ENCODE measurements at places on chromosomes 1 and 21.

DNA sequence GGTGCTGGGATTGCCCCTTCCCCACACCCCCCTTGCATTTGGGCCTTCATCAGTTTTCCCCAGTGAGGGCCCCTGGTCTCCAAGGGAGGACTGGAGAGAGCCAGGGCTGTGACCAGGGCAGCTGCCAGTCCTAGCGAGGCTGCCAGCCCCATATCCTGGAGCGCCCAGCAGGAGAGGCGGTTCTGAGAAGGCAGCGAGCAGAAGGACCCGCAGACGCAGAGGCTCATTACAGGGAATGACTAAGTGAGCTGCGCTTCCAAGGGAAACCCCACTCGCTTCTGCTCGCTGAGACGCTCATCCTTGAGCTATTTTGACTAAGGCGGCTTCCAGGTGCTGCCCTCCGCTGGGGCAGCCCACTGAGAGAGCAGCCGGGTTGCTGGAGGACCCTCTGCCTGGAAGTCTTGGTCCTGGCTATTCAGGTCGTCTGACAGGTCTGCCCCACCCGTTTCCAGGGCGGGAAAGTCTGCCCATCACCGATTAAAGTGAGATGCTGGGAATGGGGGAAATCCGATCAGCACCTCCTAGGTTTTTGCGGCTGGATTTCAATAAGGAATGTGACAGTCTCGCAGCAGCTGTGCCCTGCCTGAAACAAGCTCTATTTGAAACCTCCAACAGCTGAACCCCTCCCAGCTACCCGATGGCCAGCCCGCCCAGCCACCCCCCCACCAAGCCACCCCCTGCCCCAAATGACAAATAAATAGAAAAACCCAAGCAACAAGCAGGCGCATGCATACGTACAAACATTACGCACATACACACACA, 2.8 kb downstream of the KCNN3 start:
- no peak for DNase-seq

GRCh38 chr1:186983327-186983726, 154.6 kb downstream of the PLA2G4A start:
- DNase-seq, result no peak

DNA sequence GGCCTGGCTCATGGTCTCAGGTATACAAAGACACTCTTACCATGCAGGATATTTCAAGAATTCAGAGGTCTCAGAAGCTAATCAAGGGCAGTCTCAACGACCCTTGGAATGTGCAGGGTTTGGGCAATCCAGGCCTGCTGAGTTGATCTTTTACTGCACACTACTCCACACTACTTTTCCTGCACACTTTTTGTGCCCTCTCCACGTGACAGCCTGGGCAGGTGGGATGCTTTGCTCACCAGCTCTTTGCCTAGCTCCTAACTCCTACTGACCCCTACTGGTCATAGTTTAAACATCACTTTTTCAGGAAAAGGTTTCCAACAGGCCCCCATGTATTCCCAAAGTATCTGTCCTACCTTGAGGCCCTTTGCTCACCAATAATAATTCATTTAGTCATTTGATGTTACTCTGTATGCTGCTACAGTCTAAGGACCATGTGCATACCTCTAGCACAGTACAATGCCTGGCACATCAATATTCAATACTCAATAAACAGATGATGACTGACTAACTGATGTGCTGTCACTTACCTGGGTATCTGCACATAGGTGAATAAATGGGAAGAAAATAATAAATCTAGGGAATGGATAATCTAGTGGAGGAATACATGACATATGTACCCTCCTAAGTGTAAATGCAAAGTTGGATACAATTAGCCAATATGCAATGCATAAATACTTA, 9.6 kb downstream of the DUSP23 start:
- DNase-seq, result no peak

GRCh38 chr1:236516929-236517704, 6.7 kb upstream of the LGALS8 start:
- DNase-seq, result no peak

DNA sequence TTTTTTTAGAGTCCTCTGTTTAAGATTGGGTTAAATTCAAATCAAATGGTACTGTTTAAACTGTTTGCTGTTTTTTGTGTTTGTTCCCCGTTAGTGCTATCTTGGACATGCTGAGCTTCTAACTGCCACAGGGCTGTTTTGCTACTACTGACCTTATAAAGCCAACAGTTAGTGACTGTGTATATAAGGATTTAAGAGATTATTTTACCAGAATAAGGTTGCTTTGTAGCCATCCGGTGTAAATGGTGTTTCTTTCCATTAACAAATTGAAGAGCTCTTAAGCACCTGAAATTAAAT, 37.0 kb downstream of the ZNF281 start:
- DNase-seq, result no peak

DNA sequence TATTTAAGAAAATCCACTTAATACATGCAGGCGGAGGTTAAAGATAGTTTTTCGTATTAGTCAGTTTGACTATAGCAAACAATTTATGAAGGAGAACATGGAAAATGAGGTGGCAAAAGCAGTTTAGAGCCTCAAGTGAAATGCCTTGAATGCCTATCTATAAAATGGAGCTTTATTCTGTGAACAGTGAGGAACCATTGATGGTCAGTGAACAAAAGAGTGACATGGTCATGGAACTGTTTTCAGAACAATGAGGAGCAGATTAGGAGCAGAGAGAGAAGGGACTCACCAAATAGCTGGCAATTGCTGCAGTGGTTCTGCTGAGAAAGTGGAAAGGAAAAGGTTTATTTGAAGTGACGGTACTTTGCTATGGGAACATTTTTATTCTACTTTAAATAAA, 299.8 kb downstream of the DUSP10 start:
- DNase-seq, result no peak

DNA sequence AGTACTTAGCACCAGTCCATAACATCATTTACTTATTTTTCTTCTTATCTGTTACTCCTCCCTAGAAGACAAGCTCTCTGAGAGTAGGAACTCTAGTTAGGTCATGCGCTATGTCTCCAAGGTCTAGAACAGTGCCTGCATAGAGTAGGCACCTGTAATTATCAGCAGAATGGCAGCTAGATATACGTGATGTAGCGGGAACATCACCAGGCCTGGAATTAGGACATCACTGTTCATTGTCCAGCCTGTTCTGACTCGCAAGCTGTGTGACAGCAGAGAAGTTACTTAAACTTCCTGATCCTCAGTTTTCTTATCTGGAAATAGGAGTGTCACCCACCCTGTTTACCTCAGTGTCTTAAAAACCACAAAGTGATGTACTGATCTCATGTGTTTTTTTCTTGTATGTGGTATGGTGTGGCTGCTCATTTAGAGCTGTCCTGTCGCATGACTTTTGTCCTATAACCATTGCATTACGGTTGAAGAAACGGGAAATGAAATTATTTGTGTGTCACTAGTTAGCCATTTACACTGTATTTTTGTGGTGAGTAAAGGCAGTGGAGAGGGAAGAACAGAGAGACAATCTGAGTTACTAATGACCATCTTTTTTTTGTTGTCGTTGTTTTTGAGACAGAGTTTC, 37.1 kb upstream of the EXO1 start:
- no peak for DNase-seq

DNA sequence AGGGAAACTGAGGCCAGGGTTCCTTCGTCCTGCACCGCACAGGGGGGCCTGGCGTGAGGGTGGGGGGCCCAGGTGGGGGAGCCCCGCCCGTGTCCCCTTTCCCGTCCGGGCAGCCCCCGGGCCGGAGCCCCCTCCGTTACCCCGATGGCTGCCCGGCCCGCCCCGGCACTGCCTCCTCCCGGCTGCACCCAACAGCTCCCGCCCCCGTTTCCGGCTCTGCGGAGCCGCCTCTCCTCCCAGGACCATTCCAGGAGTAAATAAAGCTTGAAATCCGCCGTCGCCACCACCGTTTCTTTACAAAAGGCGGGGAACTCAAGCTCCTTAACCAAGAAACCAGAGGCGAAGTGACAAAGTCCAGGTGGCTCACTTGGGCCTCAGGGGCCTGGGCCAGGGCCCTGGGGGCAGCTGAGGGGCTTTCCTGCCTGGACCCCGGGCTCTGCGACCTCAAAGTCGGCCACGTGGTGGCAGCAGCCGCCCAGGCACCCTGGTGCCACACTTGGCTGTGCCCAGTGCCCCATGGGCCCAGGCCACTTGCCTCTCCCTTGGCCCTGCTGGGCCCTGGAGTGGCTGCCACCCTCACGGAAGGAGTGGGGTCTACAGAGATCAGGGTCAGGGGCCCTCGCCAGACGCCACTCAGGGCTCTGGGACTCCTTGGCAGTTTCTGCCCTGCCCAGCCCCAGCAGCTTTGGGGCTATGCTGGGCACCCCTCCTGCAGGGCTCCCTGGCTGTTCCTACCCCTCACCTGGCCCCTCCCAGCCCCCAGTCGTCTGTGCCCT, 514 bp upstream of the FAAP20 start:
- peak; percentile 72 for DNase-seq

- DNase-seq, result no peak
Observed at GRCh38 chr1:100928128-100928527, 32.2 kb downstream of the SLC30A7 start.

DNA sequence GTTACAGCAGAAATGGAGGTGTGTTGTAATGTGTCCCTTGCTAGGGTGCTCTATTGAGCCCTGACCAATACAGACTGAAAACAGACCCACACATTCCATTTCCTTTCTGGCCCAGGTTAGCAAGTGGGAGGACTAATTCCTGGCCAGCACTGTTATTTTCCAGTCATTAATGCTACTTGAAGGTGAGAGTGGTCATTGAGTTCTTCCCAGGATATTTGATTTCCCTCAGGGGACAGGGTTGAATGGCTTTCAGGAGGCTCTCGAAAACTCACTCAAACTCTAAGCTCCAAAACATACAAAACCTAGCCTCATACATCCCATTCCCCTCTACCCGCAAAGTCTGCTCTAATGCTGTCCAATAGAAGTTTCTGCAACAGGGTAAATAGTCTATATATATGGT, 6.2 kb downstream of the LRRC52 start:
- no peak for DNase-seq

GRCh38 chr1:157141212-157141855, 3.1 kb upstream of the ETV3 start:
- no peak for DNase-seq

DNA sequence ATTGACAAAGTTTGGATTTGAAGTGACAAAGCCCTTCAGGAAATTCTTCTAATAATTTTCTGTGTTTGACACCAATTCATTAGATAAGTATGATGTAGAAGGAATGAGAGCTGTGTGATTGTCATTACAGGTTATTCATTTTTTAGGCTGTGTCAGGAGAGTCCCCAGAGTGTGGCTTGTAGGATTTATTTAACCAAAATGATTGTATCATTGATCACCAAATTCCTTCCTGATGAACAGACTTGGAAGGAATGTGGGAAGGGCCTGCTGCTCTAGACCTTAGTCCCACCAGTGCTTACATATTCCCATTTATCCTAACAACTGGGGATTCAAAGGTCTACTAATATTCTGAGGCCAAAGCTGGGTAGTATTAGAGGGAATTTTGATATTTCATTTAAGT, 383.3 kb upstream of the KAZN start:
- DNase-seq, result no peak

GRCh38 chr21:39576518-39577128, 36.1 kb upstream of the B3GALT5 start:
- no peak for DNase-seq

- DNase-seq, result no peak
Observed at GRCh38 chr1:211236633-211237320, 22.4 kb upstream of the RCOR3 start.

- DNase-seq, result no peak
Observed at GRCh38 chr1:219439376-219439775, 173.5 kb downstream of the ZC3H11B start.

DNA sequence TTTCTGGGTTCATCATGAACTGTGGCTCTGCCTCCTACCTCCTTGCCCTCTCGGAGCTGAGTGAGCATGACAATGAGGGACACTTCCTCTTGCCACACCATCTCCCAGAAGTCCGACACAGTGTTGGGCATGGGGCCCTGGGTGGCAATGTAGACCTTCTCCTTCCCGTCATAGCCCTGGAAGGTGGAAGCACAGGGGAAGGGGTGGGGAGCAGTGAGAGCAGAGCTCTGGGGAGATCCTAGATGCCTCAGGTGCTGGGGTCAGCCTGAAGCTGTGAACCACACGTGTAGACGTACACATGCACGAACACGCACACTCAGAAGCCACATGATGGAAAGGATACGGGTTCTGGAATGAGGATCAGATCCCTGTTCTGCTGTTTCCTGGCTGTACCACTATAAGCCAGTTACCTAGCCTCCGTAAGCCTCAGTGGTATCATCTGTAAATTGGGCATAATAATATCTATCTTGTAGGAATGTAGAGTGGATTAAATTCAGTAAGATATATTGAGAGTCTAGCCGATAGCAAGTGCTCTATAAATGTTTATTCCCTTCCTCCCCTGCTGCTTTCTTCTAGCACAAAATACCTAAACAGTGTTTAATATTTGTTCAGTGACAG, 6.1 kb downstream of the PTPN7 start:
- DNase-seq, result no peak

DNA sequence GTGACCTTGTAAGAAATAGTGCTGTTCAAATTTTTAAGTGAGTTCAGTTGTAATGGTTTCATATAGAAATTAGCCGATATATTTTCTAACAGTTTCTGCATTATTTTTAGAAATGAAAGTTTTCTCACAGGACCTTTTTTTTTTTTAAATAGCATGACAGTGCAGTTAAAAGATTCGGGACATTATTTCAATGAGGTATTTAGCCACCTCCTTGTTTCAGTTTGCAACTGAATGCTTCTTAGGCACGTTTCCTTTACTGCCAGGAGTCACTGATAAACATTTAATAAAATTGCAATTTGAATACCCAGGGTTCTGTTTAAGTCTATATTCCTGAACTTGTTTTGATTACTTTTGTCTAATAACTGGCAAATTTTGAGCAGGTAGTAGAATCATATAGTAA, 304.7 kb downstream of the TM2D1 start:
- DNase-seq, result no peak

GRCh38 chr1:156475568-156476500, 24.7 kb downstream of the MEF2D start:
- no peak for DNase-seq

- DNase-seq, result no peak
Observed at GRCh38 chr1:113109908-113110554, 37.0 kb downstream of the LRIG2 start.

DNA sequence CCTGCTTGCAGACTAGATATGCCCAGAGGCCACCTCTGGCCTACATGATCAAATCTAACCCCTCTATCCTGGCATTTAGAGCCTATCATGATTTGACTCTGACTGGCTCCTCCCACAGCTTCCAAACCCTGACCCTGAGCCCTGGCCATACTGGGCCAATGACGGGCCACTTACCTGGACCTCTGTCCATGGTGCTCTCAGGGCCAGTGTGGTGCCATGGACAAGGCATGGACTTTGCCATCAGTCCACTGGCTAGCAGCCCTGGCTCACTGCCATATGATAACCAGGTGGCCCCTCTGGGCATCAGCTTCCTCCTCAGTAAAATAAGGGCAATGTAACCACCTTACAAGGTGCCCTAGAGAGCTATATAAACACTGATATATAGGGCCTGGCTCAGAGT, 713.4 kb downstream of the PTPRU start:
- no peak for DNase-seq

Data from activated CD4-positive, CD25-positive, alpha-beta regulatory T cell (primary cell).